ENCODE measurements at places on chromosomes 6 and 20.

- DNase-seq, result no peak
Measured at GRCh38 chr6:5498579-5498899, 237.2 kb downstream of the FARS2 start.

GRCh38 chr20:16174311-16174710 lies 398.9 kb downstream of the KIF16B start:
- DNase-seq, result no peak

DNA sequence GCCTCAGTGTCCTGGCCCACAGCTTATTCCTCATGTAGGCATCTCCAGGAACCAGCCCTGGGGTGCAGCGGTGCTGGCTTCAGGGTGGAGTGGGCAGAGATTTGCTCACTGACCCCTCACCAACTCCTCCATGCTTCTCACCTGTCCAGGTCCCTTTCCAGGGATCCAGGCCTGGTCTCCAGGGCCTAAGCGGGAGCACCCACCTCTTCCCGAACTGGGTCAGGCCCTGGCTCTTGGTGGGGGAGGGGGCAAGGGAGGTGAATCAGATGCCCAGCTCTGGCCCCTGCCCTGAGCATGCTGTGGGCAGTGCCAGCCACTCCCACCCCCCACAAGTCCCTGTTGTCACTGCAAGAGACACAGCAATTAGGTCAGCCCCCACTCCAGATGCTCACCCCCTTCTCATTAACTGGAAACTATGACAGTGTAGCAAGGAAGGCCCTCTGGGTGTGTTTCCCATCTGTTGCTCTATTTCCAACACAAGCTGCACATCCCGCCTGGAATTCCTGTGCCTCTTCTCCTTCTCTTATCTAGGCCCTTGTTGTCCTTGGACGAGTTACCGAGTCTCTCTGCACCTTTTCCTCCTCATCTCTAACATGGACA lies 37.0 kb downstream of the MDFI start:
- peak; percentile 7 for DNase-seq

- no peak for DNase-seq
Measured at GRCh38 chr20:52269321-52269720, 77.7 kb upstream of the ZFP64 start.

- DNase-seq, result peak; percentile 32
Measured at GRCh38 chr20:25275813-25276532, 28.1 kb downstream of the PYGB start.

GRCh38 chr6:140915103-140915502 lies 1217.6 kb upstream of the GJE1 start:
- no peak for DNase-seq

GRCh38 chr6:118641042-118641441 lies 10.3 kb downstream of the CEP85L start:
- DNase-seq, result no peak

GRCh38 chr6:64376394-64376793 lies 740.8 kb downstream of the PHF3 start:
- DNase-seq, result no peak

DNA sequence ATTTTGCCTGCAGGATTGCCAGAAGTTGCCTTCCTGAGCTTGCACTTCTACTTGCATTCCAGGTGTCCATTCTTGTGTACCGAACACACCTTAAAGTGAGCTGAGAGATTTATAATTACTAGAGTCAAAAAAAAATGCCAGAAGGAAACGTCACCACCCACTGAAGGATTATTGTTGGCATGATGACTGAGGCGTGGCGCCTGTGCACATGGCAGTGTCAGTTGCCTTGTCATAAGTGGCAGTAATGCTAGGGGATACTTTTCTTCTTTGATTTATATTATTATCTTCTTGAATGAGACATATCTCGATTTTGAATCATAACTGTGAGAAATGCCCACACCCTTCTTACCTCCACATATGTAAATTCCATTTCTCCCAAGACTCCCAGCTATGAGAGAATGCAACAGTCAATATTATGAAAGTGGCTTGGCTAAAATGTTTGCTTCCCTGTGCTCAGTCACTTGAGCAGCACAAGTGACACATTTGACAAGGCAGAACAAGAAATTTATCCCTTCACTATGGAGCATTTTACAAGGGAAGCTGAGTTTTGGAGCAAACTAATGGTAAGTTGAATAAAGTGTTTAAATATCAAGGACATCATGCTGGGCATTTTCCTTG lies 149.5 kb upstream of the SASH1 start:
- DNase-seq, result no peak

DNA sequence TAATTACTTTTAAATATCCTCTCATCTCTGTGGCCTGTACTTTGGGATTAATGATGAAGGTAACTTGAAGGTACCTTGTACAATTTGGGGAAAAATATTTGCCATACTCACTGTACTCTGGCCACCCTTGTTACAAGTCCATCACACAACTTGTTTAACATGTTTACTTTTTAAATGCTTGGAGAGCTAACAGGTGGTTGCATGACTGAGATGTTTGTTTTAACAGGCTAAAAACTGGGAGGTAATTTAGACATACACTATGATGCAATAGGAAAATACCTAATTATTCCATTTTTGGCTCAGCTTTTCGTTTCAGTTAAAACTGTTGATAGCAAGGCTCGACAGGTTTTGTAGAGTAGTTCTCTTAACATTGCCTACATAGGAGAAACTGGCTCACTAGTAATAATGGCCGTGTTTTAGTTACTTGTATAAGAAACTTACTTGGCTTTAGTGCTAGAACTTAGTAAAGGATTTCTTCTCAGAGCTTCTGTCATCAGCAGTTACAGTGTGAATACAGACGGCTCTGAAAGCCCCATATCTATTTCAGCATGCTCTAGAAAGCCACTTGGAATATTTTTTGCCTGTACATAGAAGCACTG lies 489.8 kb upstream of the SOX4 start:
- DNase-seq, result no peak

- no peak for DNase-seq
Measured at GRCh38 chr20:57876163-57876562, 166.3 kb upstream of the PMEPA1 start.

DNA sequence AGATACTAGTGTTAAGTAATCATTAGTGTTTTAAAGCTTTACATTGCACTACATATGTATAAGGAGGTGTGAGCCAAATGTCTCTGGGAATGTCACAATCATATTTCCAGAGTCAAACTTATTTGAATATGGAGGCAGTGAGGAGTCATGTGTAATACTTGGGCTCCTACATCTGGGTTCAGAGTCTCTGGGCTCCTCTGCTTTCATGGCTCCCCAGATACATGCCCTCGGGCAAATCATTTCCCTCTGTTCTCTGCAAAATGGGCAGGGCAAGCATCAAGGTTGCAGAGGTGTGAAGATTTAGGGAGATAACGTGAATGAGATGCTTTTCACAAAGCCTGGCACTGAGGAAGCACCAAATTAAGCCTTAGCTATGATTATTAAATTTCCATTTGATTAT lies 138.3 kb upstream of the SGK1 start:
- no peak for DNase-seq

DNA sequence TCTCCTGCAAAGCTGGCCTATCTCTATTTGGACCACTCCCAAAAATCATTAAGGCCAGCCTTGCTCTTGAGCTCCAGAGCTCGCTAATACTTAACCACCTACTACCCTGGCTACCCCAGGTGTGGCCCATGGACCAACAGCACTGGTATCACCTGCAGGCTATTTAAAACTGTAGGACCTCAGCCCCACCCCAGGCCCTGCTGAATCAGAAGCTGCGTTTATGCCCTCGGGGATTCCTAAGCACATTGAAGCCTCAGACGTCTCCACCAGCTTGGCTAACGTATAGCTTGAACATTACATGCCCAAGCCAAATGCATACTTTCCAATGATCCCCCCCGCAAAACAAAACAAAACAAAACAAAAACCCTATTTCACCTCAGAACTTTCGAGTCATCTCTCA lies 19.7 kb upstream of the SPAG4 start:
- DNase-seq, result no peak

- no peak for DNase-seq
Measured at GRCh38 chr6:16654701-16655100, 106.6 kb downstream of the ATXN1 start.

DNA sequence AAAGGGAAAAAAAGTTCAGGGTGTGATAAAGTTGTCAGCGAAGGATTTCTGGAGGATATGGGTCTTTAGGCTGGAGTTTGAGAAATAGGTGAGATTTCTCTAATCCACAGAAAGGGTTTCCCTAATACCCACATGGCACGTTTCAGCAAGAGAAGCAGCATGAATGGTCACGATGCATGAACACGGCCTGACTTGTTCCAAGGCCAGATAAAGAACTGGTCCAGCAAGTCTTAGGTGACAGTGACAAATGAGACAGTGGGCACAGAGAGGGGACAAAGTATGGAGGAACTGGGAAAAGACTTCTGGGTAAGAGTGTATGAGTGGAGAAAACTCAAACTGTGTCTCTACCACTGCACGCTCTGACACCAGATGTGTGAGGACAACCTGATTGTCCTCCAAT lies 262.0 kb upstream of the FOXQ1 start:
- no peak for DNase-seq

- no peak for DNase-seq
Measured at GRCh38 chr6:62441182-62441581, 155.2 kb upstream of the KHDRBS2 start.

DNA sequence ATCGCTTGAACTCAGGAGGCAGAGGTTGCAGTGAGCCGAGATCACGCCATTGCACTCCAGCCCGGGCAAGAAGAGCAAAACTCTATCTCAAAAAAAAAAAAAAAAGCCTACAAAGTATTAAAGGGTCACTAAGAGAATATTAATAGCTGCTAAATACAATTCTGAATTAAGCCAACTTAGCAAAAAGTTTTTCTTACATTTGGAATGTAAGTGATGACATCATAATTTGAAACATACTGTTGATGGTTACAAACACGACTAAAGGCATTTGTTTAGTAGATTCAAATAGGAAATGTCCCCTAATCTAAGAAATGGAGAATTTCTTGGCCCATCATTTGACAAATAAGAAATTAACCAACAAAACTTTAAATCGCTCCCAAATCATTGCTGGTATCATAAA lies 282.8 kb downstream of the RNGTT start:
- DNase-seq, result no peak

DNA sequence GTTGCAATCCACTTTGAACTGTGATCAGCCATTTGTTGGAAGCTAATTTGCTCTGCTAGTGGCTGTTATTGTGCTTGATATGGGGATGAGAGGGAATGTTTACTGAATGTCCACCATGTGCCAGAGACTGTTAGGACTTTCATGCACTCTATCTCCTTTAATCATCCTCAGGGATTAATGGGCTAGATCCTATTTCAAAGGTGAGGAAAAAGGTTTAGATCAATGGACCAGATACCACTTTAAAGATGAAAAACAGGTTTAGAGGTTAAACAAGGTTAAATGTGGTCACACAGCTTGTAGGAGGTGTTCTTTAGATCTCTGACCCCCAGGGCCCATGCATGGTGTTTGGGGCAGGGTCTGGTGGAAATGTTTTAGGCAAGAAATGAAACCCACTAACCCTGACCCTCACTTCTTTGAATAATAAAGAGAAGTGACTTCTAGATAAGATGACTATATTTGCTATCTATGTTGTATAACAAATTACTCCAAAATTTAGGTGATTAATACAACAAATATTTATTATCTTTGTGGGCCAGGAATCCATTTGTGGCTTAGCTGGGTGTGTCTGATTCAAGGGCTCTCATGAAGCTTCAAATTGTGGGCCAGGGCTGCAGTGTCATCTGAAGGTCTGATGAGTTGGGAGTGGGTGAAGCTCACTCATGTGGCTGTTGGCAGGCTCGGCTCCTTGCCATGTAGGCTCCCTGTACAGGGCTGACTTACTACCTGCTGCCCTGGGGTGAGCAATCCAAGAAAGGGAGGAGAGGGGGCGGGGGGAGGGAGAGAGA lies 127.8 kb upstream of the FOXA2 start:
- no peak for DNase-seq

DNA sequence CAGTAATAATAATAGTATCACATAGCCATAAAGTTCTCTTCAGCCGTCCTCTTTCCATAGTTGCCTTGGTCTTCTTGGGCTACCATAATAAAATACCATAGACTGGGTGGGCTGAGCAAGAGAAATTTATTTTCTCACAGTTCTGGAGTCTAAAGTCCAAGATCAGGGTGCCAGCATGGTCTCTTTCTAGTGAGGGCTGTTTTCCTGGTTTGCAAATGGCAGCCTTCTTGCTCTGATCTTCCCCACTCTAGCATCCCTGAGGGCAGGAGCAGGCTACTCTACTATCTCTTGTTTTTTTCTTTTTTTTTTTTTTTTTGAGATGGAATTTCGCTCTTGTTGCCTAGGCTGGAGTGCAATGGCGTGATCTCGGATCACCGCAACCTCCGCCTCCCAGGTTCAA lies 8.2 kb upstream of the BEND3 start:
- no peak for DNase-seq

DNA sequence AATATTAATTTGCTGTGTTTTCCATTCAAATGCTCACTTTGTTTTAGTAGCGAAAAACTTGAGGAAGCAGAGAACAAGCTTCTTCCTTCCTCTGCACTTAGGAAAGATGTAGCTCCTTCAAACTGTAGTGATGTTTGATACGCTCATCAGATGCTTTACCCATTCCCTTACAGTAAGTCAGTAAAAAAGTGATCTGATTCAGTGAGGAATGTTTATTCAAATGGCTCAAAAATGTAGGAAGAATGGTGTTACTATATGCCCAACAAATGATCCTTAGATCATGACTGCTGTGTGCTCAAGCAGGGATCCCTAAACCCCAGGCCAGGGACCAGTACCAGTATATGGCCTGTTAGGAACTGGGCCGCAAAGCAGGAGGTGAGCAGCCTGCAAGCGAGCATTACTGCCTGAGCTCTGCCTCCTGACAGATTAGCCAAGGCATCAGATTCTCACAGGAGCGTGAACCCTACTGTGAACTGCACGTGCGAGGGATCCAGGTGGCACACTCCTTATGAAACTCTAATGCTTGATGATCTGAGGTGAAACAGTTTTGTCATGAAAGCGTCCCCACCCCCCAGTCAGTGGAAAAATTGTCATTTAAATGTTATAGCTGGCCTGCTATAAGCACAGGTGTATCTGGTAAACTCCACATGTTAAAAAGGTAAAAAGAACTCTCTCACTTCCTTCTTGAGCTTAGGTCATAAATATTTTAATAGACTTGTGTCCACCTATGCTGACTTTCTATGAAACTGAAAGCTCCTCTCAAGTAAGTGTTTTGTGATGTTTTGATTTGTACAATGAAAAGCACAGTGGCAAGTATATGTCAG lies 187.2 kb downstream of the FOXC1 start:
- no peak for DNase-seq

DNA sequence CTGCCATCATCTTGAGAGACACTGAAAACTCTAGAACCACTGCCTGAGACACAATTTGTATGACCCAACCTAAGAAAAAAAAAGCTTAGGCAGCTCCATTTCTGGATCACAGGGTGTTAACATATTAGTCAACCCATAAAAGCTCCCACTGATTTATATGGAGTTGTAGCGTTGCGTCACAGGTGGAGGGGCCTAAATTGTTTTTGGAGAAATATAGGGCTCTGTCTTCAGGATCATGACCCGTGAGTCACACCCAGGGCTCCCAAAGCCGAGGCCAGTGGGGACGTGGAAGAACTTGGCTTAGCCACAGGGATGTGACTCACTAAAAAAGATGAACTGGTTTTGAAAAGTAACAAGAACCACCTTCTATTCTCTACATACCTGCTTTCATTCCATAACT lies 116.5 kb upstream of the BMP2 start:
- no peak for DNase-seq

Measured in right lobe of liver (tissue), 6 donors.